ENCODE measurements at places on chromosomes 1 and 21.
A peak's percentile ranks its signal among the peaks of the same experiment; 100 is the strongest.

DNA sequence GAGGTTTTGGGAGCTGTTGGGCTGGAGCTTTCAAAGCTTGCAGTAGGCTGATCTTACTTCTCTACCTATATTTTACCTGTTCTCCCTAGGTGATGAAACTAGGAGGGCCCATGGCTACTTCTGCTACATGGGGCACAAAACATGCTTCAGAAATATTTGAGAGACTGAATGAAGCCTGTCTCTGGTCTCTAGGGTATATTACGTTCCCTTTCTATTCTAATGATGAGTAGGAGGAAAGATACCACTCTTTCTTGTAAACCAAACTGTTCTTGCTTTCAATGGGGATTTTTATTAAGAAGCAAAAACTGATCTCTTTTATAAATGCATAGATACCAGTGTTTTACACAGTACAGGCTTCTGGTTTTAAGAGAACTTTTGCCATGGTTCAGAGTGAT lies 103.1 kb downstream of the GALNT2 start:
- no peak for ATAC-seq

- no peak for ATAC-seq
These were observed 84.1 kb downstream of the RGS2 start for GRCh38 chr1:192892934-192893333.

GRCh38 chr1:31593770-31594632 lies 17.7 kb downstream of the TINAGL1 start:
- peak; percentile 86 for ATAC-seq

- ATAC-seq = no peak
These were observed 117.3 kb upstream of the IRF2BP2 start for GRCh38 chr1:234727018-234727940.

- ATAC-seq = no peak
These were observed 15.6 kb downstream of the PDE9A start for GRCh38 chr21:42669041-42669440.

- ATAC-seq = peak; percentile 80
These were observed 33.3 kb downstream of the RCC2 start for GRCh38 chr1:17405898-17406759.

GRCh38 chr1:11238311-11238710 lies 24.0 kb downstream of the MTOR start:
- ATAC-seq = no peak

GRCh38 chr1:190124068-190124467 lies 353.6 kb downstream of the BRINP3 start:
- ATAC-seq = no peak

- peak; percentile 73 for ATAC-seq
These were observed 8.6 kb downstream of the PRKACB start for GRCh38 chr1:84152649-84153056.

GRCh38 chr1:169729991-169730390 lies 3.9 kb downstream of the SELE start:
- ATAC-seq = no peak

- no peak for ATAC-seq
These were observed 185.4 kb downstream of the LRRIQ3 start for GRCh38 chr1:74012583-74012982.

GRCh38 chr1:228275179-228275429 lies 67.3 kb downstream of the OBSCN start:
- no peak for ATAC-seq

- ATAC-seq = no peak
These were observed 1.5 kb upstream of the NHLH1 start for GRCh38 chr1:160365325-160365724.

- ATAC-seq = no peak
These were observed 85.0 kb downstream of the PCP4 start for GRCh38 chr21:39952265-39952664.

DNA sequence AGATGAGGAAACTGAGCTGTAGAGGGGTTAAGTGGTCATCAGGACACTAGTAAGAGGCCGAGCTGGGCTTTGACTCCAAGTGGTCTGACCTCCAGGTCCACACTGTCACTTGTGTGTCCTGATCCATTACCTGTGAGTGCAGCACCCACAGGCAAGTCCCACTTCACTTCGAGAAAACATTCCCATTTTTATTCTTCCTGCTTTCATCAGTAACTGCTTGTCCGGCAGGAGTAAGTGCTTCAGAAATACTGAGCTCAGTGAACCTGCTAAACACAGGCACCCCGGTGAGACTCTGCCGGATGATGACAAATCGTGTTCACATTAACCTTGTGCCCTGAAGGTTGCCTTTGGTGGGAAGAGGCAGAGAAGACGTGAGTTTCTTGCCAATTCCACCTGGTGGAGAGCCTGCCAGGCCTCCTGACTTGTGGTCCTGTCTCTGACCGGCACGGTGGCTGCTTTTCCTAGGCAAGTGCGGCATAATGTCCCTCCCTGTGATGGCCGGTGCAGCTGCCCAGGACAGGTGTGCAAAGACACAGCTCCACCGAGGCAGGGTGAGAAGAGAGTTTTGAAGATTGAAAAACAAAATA lies 29.4 kb downstream of the ZBTB18 start:
- ATAC-seq = no peak

GRCh38 chr1:17177651-17178050 lies 27.3 kb upstream of the PADI1 start:
- no peak for ATAC-seq

DNA sequence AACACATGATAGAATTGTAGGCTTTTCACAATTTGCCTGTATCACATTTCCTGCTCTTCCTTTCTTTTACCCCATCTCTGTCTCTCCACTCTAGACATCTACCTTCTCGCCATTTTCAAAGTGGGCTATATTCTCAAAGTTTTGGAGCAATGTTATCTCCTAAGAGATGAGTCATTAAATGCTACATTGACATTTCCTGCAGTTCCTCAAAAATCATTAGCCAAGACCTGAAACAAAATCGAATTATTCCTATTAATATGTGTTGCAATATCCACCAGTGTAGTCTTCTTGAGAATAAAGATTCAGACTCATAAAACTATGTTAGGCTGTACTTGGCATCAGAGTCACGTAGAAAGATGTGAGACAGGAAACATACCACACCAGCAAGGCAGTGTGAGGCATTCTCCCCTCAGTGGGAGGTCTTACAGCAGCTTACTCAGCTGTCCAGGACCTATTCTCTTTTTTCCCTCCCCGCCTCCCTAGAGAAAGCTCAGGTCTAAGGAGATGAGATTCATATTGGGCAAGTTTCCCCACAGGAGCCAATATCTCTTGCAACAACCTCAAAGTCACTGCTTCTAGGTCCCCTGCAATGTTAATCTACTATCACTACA lies 38.8 kb downstream of the FRRS1 start:
- no peak for ATAC-seq

DNA sequence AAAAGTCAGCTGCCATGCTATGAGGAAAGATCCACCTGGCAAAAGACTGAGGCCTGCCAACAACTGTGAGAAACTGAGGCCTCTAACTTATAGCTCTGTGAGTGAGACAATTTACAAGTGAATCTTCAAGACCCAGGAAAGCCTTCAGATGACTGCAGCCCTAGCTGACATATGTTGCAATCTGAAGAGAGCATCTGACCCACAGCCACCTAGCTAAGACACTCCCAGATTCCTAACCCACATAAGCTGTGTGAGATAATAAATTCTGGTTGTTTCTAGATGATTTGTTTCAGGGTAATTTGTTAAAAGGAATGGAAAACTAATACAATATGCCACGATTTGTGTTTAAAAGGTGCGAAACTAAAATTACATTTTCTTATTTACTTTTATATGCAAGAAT lies 55.1 kb downstream of the HFM1 start:
- no peak for ATAC-seq

DNA sequence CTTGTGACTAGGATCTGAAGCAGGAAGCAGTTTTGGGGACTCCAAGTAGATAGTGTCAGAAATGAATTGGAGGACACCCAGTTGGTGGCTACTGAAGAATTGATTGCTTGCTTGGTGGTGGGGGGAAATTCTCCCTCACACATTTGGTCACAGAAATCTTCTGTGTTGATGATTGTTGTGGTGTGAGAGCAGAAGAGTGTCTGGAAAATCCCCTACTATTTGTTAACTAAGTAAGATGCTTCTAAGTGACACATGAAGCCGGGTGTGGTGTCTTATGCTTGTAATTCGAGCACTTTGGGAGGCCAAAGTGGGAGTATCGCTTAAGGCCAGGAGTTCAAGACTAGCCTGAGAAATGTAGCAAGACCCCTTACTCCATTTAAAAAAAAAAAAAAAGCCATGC lies 22.5 kb upstream of the IPP start:
- no peak for ATAC-seq

DNA sequence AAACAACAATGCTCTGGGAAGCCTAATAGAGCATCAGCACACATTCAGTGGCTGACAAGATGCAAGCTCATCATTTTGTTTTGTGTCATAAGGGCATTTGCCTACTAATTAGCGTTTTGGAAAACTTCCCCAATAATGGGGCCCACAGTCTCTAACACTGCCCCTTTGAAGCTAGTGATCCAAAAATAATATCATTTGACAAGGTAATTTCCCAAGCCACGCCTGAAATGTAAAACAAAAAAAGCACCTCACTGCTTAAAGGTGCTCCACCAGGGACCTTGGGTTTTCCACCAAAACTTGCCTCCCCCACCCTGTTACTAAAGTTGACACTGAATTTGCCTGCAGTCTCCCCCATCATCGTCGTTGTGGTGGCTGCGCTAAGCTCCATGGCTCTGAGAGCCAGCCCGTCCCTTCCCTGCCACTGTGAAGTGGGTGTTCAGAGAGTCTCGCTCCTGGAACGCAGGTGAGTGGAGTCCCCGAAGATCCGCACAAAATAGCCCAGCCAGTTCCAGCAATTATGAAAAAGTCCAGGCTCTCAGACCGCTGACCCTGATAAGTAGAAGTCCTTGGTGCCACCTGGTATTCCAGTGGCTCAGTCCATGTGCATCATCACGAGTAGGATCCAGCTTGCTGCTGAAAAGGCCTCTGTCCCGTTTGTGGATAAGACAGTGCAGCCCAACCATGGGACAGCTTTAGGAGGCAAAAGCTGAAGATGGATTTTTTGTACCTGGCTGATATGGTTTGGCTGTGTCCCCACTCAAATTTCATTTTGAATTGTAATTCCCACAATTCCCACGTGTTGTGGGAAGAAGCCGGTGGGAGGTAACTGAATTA lies 52.2 kb downstream of the RAB3GAP2 start:
- peak; percentile 27 for ATAC-seq

GRCh38 chr1:2643414-2644077 lies 10.7 kb upstream of the MMEL1 start:
- ATAC-seq = no peak

- peak; percentile 48 for ATAC-seq
These were observed 11.5 kb downstream of the HIPK1 start for GRCh38 chr1:113940365-113941244.

GRCh38 chr1:150346316-150346715 lies 17.6 kb upstream of the RPRD2 start:
- ATAC-seq = no peak

GRCh38 chr1:112925015-112925414 lies 31.0 kb downstream of the SLC16A1 start:
- no peak for ATAC-seq

- ATAC-seq = peak; percentile 67
These were observed 48.8 kb upstream of the RAP1A start for GRCh38 chr1:111570781-111571181.

DNA sequence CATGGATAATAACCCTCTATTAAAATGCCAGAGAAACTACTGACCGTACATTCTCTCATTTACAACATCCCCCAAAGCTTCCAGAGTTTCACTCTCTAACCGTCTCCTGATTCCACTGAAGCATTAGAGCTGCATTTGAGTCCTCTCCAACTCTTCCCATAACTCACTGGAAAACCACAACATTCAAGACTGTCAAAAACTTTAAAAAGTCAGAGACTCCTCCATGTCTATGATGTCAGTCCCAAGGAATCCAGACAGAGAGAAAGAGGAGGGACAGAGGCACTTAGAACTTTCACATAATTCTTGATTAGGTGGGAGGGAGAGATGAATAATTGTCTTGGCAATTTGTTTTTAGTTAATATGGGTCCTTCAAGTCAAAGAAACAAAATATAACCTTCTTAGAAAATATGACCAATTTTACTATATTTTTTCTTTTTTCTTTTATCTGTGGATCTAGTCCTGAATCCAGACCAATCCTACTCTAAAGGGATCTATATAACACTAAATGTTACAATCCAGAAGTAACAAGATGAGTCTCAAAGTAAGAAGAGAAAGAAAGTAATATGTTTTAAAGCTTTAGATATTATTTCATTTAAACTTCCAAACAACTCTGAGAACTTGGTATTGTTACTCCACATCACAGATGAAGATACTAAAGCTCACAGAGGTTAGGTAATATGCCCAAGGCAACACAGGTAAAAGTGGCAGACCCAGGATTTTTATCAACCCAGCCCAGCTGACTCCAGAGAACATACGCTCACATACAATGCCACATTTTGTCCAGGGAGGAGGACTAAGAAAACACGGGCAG lies 23.8 kb downstream of the OTUD7B start:
- ATAC-seq = no peak

DNA sequence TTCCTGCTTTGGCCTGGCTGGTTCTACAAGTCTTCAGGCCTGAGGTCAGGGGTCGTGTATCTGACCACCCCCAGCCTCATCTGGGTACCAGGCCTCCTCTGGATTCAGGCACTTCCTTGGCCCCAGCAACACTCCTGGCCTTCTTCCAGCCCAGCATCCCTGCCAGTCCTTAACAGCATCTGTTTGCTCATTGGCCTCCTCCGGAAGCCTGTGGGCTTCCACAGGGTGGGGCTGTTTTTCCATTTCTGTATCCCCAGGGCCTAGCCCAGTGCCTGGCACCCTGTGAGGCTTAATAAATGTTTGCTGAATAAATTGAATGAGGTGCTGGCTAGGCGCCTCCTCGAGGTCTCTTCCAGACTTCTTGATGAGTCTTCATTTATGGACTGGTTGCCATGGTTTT lies 21.5 kb upstream of the GPR37L1 start:
- no peak for ATAC-seq

DNA sequence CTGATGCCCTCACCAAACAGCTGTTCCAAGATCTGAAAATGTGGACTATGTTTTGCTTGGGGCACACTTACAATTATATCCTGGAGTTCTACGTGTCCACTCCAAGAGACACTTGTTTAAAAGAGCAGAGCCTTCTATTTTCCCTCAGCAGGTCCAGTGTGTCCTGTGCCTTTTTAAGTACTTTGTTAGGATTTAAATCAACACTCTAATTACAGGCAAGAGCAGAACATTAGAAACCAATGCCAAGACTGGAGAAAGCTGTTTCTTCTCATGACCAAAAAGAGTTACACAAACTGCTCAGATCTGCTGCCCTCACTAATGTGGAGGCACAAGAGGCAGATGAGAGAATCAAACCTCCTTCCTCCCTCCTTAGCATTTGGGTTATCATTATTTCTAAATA lies 452.9 kb downstream of the LMO4 start:
- ATAC-seq = no peak

- ATAC-seq = no peak
These were observed 12.7 kb upstream of the HEYL start for GRCh38 chr1:39652105-39652504.

GRCh38 chr1:32761936-32762335 lies 55.2 kb downstream of the YARS1 start:
- no peak for ATAC-seq

- ATAC-seq = no peak
These were observed 33.4 kb downstream of the PSMG1 start for GRCh38 chr21:39149882-39150281.

GRCh38 chr1:103171041-103171590 lies 62.8 kb upstream of the COL11A1 start:
- ATAC-seq = no peak

GRCh38 chr1:72847651-72848050 lies 565.3 kb upstream of the NEGR1 start:
- ATAC-seq = no peak

GRCh38 chr1:212759683-212760082 lies 31.9 kb downstream of the NSL1 start:
- ATAC-seq = no peak
